ENCODE measurements at places on chromosomes 4 and X.

DNA sequence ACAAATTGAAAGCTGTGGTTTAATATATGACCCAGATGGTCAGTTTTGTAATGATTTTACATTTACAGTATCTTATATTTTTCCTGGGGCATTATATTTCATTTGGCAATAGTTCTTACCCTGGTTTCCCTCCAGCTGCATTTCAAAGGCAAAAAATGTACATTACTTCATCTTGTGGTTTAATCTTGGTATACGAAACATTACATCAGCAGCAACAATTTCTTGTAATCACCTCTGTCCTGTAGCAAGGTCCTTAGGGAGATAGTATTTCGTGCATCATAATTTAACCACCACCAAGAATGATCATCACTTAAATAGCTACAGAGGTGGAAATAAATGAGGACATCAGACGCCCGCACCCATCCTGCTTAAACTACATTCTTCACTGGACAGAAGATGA, 48.8 kb downstream of the HS6ST2 start:
- DNase-seq, result no peak

DNA sequence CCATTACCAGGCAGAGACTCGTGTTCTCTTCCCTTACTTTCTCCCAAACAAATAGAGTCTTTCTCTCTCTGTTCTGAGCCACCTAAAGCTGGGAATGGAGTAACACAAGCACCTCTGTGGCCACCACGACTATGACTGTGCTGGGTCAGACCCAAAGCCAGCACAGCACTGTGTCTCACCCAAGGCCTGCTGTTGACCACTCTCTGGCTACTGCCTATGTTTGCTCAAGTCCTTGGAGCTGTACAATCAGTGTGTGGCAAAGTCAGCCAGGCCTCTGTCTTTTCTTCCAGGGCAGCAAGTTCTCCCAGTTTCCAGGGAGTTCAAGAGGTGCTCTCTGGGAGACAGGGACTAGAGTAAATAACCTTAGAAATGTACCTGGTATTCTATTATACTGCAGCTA, 239.4 kb downstream of the FAM47A start:
- DNase-seq, result no peak

DNA sequence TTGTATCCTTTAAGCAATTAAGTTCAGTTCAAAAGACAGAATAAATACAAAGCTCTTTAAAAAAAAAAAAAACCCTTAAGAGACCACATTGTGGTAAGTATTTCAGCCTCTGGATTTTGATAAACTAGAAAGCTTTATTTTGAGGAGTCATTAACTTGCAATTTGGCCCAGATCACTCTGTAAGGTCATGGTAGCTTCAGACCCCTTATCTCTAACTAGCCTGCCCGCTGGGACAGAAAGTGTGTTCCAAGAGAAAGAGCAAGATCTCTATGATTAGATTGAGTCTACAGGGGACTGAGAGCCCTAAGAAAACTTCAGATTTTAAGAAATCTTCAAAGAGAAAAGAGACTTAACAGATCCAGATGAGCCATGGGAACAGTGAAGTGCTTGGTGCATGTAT, 45.6 kb downstream of the GALNT7 start:
- DNase-seq, result no peak

DNA sequence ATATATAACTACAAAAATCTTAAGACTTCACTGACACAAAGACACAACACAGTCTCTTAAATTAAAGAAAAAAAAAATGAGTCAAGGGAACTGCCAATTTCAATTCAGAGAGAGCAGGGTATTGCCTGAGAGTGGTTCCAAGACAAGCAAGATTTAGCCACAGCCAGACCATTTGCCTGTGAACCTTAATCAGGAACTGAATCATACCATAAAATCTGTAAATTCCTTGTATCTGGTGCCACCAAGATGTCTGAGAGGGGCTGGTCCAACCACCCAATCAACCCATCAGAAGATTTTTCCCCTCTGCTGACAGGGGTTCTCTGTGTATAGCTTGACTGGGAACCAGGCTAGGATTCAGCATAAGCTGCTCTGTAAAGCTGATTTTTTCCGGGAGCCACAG, 159.2 kb downstream of the CPEB2 start:
- DNase-seq, result no peak

GRCh38 chr4:163681208-163681821, 186.8 kb downstream of the TMA16 start:
- peak; percentile 3 for DNase-seq

GRCh38 chr4:176879380-176880116, 86.8 kb upstream of the VEGFC start:
- DNase-seq, result no peak
